CD4-positive, alpha-beta T cell treated with Interleukin-4 for 4 hours (primary cell): ENCODE measurements at places on chromosomes 7 and 10.

- DNase-seq: no peak
These were observed 635.0 kb downstream of the REEP3 start for GRCh38 chr10:64156166-64156565.

DNA sequence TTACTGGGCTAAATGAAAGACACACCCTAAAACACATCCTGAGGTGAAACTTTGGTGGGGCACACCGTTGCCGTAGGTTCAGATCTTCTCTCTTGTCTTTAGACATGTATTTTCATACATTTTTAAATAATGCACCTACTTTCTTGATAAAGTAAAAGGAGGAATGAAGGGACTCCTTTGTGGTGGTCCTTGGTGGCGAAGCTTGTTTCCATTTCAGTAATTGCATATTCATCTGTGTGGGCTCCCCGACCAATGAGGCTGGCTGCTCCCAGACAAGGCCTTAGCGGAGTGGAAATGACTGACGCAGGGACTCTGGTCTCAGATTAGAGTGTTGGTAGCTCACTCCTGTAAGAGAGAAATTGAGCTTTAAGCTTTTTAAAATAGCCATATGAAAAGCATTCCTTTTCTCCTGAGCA lies 815 bp downstream of the CCSER2 start:
- DNase-seq: no peak

DNA sequence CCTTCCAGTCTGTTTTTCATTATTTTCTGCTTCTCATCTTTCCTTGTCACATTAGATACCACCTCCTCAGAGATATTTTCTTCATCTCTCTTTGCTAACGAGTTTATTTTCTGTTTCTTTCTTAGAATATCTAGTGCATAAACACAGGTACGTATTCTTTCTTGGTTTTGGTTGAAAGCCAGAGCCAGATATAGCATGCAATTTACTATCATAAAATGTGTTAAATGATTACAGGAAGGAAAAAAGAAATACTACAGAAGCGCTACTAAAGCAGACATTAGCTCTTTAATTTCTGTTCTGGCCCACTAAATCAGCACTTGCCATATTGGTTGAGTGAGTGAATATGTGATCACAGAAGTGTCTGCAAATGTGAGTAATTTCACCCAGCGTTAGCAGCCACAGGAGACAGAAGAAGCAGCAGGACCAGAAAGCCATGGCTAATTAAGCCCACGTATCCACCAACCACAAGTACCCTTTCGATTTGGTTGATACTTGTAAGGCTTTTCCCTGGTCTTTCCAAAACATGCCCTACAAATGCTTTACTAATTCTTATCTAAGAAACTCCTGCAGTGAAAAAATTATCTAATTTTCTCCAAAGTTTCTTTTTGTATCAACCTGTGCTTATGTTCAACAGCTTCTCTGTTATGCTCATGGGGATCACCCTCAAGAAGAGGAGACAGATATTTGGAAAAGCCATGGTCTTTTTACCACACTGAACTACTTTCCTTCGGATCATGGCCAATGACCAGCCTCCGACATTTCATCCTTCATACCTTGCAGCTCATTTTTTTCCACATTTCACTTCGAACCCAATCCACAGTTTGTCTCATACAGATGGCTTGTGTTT lies 23.1 kb upstream of the MACC1 start:
- DNase-seq: no peak

DNA sequence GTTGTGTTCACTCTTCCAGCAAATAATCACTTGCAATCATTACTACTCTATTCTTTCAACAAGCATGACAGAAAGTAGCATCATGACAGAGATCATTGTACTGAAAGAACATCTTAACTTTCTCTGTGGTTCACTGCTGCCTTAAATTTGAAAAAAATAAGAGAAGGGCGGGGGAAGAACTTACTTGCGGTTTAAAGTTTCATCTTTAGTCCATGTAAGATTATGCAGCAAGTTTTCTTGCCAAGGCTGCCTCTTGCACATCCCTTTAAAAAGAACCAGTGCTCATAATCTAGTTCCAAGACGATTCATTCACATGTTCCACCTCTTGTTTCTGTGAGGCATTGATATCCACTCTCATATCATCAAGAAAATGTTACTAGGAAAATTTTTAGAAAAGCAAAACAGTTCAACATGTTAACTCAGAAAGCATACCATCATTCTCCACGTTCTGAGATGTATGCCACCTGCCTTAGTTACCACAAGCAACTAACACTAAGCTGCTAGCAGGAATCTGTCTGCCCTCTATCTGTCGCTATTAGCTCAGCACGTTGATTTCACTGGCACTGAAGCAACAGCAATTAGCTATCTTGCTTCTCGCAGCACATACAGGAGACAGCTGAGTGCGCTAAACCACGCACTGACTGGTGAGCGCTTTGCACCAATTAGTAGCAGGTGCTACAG lies at the start of gene PCDH15:
TSS of gene PCDH15 (minus strand) at position 491 of the 681 bp plus-strand sequence. CDS start 136,969 bp downstream, outside the sequence.
- DNase-seq: no peak

DNA sequence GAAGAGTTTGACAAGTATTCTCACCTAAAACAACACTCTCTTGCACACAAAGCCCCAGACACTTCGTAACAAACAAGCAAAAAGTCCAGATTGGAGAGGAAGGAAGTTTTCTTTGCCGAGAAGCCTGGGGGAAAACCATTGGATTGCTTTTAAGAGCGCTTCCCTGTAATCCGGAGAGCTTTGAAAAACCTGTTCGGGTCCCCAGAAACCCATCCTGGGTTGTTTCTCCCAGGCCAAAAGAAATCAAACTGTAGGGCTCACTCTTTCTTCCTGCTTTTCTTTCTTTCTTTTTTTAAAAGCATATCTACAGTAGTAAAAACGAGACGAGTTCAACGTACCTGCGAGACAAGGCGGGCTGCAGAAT lies 655 bp downstream of the SP8 start:
- no peak for DNase-seq

GRCh38 chr10:49204119-49204518 lies 15.9 kb upstream of the TMEM273 start:
- DNase-seq: no peak

GRCh38 chr7:74655324-74655723 lies 2.2 kb upstream of the GTF2I start:
- no peak for DNase-seq

DNA sequence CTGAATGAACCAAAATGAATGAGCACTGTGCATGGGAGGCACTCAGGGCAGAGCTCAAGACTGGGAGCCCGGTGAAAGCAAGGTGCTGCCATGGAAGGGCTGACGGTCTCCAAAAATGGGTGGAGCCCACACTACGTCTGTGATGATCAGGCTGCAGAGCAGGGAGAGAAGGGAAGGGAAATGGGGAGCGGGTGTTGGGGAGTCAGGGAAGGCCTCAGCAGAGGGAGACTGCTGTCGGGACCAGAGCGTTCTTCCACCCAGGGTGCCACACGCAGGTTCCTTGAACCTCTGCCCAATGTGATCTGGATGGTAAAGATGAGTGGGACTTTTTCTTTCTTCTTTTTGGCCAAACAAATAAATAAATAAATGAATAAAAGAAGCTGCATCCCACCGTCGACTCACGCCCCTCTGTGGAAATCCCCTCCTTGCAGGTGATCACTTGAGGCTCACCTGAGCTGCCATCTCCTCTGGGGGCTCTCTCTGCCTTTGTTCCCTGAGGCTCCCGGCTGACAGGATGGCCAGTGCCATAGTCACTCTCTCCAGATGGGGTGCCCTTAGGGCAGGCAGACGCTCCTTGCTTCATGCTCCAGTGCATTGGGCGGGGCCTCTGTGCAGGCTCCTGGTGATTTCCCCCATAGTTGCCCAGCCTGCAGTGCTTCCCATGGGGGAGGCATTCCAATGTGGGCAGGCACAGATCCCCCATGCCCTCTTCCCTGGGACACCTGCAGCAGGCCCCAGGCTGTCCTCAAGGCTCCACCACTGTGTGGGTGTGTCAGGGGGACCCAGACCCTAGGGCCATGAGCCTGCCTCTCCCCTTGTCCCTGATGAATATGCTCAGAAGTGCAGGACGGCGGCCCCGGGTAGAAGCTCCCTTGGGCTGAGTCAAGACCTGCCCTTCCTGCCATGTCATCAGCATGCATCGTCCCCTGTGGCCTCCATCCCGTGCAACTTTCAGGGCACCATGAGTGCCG lies 131.8 kb downstream of the PTPN20 start:
- DNase-seq: no peak

DNA sequence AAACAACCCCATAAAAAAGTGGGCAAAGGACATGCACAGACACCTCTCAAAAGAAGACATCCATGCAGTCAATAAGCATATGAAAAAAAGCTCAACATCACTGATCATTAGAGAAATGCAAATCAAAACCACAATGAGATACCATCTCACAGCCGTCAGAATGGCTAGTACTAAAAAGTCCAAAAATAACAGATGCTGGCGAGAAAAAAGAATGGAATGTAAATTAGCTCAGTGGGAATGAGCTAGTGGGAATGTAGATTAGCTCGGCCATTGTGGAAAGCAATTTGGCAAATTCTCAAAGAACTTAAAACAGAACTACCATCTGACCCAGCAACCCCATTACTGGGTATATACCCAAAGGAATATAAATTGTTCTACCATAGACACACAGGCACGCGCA lies 287.0 kb downstream of the WDR37 start:
- no peak for DNase-seq

DNA sequence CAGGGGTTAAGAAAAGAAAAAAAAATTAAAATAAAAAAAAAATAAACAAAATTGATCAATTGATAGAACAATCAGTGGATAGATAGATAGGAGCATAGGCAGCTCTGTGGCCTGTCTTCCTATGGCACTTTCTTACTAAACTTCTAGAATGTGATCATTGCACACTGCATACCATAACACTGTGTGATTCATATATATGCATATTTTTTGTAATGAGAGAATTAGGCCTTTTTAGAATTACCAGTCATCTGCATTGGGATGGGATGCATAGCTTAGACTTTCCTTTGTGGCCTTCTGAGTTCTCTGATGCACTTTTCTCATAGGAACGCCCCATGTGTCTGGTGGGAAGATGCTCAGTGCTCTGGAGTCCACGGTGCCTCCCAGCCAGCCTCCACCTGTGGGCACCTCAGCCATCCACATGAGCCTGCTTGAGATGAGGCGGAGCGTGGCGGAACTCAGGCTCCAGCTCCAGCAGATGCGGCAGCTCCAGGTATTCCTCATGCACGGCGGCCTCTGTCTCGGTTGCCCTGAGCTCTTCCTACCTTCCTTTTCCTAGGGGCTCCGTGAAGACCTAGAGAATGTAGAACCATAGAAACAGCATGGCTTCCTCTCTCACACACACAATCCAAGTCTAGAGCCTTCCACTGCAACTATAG lies 222.5 kb downstream of the ARHGAP21 start:
- DNase-seq: no peak
